ENCODE measurements at places on chromosomes 7 and 10.
A peak's percentile ranks its signal among the peaks of the same experiment; 100 is the strongest.

GRCh38 chr7:28988810-28989209, 30.7 kb upstream of the TRIL start:
- DNase-seq = peak; percentile 83

DNA sequence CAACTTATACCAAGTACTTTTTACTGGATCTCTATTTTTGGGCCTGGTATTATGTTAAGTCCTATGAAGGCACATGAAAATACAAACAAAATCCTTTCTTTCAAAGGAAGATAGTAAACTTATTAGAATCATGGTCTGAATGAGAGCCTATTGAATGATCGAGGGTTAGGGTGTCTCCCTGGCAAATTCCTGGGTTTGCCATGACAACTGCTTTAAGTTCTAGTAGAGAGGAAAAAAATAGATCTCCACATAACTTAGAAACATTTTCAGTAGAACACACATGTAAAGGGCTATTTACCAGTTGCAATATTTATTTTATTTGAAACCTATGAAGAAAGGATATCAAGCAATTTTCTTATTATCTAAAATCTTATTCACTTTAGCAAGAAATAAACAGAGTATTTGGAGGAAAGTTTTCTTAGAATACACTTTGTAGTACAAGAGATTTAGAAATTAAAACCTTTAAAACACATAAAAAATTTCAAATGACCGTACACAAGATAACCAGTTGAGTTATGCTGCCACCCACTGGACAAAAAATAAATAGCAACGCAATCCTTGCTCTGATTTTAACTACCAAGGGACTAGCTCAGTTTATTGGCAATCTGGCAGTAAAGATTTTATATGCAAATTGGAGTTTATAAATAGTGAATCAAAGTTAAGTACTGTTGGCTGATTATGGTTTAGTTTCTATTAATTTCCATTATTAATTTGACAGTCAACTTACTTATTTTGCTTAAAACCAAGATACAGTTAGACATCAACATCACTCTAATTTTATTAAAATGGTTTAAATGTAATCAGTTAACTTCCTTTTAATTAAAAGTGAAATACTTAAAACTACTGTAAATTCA, 33.9 kb downstream of the CACUL1 start:
- no peak for DNase-seq

GRCh38 chr7:17640730-17641377, 299.4 kb downstream of the SNX13 start:
- DNase-seq = no peak

DNA sequence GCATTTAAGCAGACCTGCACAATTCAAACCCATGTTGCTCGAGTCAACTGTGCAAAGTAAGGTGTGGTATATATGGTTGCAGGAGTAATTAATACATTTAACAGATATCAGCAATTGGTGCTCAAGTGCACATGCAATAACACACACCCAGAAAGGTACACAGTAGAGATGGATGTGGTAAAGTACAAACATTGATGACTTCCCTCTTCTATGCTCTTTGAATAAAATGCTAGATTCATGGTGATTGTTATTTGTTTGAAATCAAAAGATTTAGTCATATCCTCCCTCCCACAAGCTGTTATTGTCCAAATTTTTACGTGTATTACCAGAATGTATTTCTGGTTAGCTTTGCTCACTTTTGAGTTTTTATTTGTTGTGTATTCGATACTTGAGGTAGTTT, 262.0 kb upstream of the CSTF2T start:
- no peak for DNase-seq
